Stimulated activated CD4-positive, alpha-beta T cell treated with anti-CD3 and anti-CD28 coated beads, TNF-alpha, amount 100 ng/mL, for 4 hours (primary cell): ENCODE measurements at places on chromosomes 6 and 20.

DNA sequence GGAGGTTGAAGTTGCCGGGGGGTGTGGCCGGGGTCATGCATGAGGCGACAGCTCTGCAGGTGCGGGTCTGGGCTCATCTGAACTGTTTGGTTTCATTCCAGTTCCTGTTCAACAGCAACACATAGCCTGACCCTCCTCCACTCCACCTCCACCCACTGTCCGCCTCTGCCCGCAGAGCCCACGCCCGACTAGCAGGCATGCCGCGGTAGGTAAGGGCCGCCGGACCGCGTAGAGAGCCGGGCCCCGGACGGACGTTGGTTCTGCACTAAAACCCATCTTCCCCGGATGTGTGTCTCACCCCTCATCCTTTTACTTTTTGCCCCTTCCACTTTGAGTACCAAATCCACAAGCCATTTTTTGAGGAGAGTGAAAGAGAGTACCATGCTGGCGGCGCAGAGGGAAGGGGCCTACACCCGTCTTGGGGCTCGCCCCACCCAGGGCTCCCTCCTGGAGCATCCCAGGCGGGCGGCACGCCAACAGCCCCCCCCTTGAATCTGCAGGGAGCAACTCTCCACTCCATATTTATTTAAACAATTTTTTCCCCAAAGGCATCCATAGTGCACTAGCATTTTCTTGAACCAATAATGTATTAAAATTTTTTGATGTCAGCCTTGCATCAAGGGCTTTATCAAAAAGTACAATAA lies 72.5 kb downstream of the PTPN1 start:
- no peak for DNase-seq

- no peak for DNase-seq
Observed at GRCh38 chr6:94323853-94324252, 904.5 kb upstream of the EPHA7 start.

DNA sequence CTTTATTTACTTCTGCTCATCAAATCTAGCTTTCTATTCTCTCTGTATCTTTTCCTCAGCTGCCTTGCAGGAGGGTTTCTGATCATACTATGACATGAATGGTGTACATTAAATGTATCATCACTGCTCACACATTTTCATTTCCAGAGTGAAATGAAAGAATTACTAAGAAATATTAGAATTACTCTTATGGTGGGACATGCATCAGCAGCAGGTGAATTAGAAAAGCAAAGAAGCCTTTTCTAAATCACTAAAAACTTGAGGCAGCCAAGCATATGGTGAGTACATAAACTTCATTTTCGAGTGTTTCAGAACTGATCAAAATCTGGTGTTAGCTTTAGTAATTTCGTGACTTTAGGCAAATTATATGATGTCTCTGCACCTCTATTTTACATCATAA lies 23.6 kb downstream of the IL17A start:
- no peak for DNase-seq

DNA sequence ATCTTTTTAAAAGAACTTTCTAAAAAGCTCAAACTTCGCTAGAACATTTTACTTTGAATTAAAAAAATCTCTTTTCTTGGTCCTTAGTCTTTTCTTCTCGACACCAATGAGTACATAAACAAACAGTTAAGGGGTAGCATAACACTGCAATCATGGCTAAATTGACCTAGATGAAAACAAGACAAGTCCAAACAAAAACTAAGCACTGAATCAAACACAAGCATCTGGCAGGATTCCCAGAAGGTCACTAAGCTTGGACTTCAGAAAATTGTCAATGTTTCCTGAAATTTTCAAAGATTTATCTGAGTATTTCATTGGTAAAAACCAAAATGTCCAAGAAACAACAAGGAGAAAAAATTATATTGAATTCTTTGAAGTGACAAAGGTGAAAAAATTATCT lies 5.0 kb downstream of the COL21A1 start:
- DNase-seq = no peak

DNA sequence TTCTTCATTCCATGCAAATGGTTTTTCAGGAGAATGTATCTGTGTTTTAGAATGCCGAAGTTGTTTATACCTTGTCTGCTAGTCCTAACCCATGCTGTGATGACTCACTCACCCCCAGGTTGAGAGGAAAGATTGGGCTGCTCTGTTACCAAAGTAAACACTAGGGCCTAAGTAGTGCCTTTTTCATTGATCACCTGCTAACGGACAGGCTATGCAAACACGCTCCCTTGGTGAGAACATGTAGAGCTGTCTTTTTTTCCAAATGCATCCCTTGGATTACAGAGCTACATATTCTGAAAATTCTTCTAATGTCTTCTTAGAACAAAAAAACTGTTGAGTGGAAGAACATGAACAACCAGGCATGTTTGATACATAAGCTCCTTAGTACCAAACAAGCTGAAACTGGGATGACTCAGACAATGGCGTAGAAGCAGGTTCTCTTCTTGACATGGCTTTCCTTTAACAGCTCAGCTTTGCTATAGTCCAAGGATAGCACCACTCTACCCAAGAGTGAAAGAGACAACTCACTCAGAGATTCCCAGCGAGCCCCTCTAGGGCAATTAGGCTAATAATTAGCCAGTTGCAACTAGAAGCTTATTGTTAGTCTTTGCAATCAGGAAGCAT lies 20.5 kb downstream of the PERP start:
- no peak for DNase-seq

GRCh38 chr6:70413992-70414494 lies 735 bp downstream of the FAM135A start:
- DNase-seq = no peak

GRCh38 chr6:32895006-32895345 lies 41.0 kb downstream of the PSMB9 start:
- no peak for DNase-seq

DNA sequence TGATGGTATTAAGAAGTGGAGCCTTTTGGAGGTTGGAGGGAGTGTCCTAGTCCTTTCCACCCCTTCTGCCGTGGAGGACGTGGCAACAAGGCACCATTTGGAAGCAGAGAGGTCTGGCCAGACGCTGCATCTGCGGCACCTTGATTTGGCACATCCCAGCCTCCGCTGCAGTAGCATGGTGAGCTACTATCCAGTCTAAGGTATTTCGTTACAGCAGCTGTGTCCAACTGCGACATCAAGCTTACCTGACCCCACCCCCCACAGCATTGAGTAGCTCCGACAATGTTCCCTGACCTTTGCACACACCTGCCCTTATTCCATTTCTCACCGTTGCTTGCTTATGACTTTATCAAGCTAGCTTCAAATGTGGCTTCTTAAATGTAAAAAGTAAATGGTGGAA lies 29.8 kb upstream of the SYNJ2 start:
- DNase-seq = no peak

DNA sequence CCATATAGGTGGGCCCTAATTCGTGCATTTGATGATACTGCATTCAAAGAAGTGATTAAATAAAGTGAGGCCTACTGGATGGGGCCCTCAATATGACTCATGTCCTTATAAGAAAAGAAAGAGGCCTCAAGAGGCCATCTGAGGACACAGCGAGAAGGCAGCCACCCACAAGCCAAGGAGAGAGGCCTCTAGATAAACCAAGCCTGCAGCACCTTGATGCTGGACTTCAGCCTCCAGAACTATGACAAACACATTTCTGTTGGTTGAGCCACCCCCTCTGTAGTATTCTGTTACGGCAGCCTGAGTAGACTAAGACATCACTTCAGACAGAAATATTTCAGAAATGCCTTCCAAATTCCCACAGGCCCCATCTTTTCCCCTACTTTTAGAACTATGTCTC lies 82.5 kb upstream of the PLEKHG1 start:
- no peak for DNase-seq

GRCh38 chr6:166019214-166019613 lies 148.4 kb downstream of the TBXT start:
- no peak for DNase-seq

GRCh38 chr6:134372603-134373281 lies 54.8 kb upstream of the SGK1 start:
- no peak for DNase-seq

- no peak for DNase-seq
Observed at GRCh38 chr6:11278207-11278559, 45.7 kb upstream of the NEDD9 start.

GRCh38 chr6:38155621-38156204 lies 336.2 kb downstream of the ZFAND3 start:
- no peak for DNase-seq

GRCh38 chr20:51884561-51884960 lies 82.2 kb upstream of the SALL4 start:
- no peak for DNase-seq

DNA sequence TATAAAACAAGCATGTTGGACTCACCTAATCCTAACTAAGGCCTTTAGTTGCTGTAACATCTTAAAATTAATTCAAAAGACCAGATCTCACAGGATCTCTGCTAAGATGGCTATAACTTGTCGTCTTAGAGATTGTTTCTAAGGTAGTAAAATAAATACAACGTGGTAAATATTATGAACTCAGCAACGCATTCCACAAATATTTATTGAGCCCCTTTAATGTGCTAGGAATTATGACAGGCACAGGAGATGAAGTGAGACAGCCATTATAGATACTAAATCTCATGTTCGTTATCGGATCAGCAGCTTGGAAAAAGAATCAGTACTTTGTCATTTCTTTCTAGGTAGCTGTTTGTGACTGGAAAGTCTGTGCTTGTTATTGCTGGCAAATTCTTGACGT lies 20.9 kb upstream of the MCM3 start:
- no peak for DNase-seq

DNA sequence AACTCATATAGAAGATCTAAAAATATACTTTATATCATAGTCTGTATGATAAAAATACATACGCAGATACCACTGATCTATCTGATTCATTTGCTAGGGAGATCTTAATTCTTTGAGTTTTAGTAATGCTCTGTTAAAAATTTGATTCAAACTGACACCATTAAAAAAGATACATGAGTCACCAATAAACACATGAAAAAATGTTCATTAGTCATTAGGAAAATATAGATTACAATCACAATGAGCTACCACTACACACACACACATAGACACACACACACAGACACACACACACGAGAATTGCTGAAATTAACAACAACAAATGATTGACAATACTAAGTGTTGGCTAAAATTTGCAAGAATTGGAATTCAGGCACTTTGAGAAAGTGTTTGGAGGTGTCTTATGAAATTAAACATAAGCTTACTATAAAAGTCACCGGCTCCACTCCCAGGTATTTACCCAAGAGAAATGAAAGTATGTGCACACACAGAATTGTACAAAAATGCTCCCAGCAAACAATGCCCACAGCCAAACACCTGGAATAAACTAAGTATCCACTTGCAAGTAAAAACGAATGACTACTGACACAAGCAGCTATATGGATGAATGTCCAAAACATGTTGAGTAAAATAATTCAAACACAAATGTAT lies 117.7 kb upstream of the GGTLC1 start:
- no peak for DNase-seq

- DNase-seq = no peak
Observed at GRCh38 chr6:150123645-150124044, 19.2 kb upstream of the PPP1R14C start.

GRCh38 chr20:31698803-31699718 lies 23.6 kb downstream of the BCL2L1 start:
- no peak for DNase-seq

DNA sequence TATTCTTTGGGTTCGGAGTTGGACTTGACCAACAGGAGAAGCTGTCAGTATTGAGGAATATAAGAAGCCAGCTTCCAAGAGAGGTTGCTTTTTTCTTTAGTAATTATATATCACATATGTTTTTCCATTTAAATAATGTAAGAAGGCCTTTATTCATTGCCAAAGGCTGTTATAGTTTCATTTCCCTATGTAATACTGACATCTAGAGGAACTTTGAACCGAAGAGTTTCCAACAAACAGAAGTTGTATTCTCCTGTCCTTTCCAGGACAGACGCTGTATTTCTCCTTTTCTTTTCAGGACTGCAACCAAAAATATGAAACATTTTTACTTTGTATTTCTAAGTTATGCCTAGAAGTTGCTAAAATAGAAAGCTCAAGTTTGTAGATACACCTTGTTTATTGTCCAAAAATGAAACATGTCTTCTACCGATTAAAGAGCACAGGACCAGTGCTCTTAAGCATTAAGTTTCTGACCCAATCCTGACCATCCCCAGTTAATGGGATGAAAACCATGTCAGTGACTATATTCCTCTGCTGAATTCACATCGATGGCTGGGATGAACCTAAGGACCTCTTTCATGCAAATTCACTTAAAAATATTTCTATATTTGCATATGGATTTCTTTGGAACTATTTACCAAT lies 55.1 kb downstream of the MYLK4 start:
- DNase-seq = no peak

DNA sequence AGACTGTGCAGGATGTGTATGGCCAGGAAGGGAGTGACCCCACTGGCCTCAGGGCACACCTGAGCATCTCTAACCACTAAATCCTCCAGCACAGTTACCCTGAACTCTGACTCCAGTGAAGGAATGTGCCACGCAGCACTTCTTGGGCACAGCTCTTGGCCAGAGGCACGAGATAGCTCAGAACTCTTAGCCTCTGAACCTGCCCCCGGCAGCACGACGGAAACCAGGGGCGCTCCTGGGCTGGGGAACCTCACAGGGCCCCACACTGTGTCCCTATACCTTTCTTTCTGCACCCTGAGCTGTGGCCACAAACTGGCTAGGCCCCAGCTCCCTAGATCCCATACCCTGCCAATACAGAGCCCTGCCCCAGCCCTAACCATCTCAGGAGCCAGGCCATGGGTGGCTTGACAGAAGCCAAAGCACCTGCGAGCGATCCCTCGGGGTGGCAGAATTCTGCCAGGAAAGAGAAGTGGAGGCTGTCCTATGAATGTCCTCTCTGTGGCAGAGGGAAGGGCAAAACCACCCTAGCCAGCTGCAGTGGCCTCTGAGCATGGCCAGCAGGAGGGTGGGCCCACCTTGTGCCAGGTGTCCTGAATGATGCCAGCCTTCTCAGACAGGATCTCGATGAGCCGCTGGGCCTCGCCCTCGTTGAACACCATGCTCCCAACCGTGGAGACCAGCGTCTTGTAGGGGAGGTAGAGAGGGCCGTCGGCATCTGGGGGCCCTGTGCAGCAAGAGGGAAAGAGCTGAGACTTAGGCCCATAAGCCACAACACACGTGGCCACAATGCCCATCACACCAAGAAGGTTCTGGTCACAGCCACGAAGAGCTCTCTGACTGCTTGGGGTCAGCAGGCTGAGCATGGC lies 39.4 kb downstream of the RRBP1 start:
- DNase-seq = no peak

DNA sequence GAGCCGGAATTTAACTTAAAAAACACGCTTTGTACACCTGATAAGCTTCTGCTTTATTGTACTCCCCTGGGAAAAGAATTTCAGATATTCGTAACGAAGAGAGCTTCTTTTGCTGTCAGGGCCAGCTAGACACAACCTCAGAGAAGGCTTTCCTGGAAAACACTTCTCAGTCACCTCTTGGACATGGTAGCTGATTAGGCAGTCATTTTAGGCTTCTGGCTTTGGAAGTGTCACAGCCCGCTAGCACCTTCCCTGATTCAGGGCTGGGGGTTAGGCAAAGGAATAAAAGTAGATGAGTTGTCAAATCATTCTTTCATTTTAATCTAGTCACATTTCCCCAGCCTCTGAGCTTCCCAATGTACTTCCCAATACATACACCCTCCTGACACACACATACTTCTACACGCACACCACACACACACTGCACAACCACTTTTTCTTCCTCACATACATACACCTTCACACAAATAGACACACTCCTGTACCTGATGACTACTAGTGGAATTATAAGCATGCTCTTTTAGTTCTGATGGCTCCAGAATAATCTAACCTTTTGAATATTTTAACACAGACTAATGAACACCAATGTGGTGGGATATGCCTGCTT lies 34.9 kb upstream of the TINAG start:
- no peak for DNase-seq
